Stimulated activated CD8-positive, alpha-beta memory T cell treated with anti-CD3 and anti-CD28 coated beads, Interleukin-4, amount 100 ng/mL, for 24 hours (primary cell): ENCODE measurements at places on chromosomes 4 and X.

DNA sequence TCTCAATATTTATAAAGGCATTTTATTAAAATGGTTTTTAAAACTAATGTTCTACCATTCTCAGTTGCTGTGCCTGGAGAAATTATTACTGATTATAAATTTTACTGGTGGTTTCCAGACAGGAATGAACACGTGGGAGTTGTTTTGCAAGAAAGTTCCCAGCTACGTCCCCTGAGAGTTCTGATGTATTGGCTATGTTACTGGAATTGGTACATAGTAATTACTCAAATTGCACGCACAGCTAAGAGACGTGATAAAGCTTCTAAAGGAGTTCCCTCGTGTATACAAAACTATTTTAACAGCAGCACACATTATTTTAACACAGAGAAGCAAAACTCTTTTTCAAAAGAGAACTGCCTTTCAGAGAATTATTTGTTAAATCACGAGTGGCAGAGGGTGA, 292.2 kb downstream of the NLGN4X start:
- no peak for DNase-seq

- no peak for DNase-seq
Observed at GRCh38 chr4:53889326-53890055, 174.9 kb downstream of the CHIC2 start.

GRCh38 chrX:76183289-76184049, 10.6 kb downstream of the PBDC1 start:
- DNase-seq = no peak

GRCh38 chr4:151238477-151238876, 38.5 kb upstream of the PRSS48 start:
- no peak for DNase-seq

GRCh38 chrX:80879916-80880315, 70.2 kb upstream of the BRWD3 start:
- no peak for DNase-seq

DNA sequence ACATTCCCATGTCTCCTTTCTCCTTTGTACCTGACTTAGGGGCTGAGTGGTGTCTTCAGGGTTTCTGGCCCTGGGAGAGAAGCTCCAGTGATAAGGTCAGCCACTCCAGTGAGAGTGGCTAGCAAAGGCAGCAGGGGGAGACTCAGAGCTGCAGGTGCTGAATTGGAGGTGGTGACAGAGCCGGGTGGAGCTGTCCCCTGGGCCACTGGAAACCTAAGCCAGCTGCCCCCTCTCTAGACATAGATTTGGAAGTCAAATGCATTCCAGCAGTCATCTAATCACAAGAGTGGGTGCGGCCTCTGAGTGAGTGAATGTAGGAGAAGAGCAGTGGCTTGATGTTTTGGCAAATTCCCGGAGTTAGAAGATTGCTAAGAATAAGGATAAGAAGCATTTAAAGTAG, 28.5 kb downstream of the TRIM2 start:
- DNase-seq = no peak

DNA sequence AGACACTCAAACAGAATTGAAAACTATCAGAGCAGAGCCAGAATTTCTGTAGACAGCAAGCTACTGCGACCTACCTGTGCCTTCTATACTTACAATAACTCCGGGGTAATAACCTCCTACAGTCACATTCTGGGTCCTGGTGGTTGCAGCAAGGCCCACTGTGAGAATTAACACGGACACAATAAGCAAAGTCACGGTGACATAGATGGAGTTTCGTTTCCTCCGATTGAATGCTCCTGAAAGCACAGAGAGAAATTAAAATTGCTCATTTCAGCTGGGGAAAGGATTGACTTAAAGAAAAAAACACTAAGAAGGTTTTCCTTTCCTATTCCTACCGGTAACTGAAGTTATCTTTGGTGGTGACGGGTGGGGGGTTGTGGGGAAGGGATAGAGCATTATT, 7.0 kb downstream of the TMEM255A start:
- no peak for DNase-seq

GRCh38 chr4:182738283-182739047, 178.7 kb downstream of the DCTD start:
- DNase-seq = no peak

- no peak for DNase-seq
Observed at GRCh38 chrX:132270699-132271098, 51.5 kb upstream of the RAP2C start.

GRCh38 chr4:604131-604530, 21.2 kb upstream of the PDE6B start:
- no peak for DNase-seq

DNA sequence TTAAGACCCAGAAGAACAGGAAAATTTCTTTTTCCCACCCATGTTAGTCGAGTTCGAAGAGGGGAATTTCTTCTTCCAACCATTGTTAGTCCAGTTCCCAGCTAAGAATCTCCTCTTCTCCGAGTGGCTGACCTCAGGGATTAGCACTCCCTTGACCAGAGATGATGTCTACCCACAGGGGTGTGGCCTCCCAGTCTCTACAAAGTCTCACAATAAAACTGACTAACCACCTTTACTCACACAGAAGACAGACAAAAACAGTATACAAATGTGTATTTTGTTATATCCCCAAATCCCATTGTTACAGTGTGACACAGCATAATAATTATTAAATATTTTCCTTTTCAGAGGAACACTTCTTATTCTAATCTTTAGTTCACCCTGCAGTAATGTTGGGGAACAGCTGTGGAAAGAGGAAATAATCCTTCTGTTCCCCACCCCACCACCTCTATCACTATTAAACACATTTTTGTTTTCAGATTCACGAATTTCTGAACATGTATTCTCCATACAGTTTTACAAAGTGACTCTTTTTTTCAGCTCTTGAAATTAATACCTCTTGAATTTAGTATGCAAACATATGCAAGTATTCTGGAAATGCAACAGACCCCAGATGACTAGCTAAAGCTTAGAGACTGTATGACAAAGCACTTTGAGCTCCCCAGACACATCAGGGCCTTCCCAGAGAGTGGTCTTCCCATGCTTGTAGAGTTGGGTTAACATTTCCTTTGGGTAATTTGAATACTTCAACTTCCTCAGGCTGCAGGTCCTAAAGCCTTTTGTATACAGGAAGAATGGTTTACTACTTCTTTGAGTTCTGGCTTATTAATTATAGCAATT, 62.5 kb upstream of the NFKB1 start:
- DNase-seq = no peak

DNA sequence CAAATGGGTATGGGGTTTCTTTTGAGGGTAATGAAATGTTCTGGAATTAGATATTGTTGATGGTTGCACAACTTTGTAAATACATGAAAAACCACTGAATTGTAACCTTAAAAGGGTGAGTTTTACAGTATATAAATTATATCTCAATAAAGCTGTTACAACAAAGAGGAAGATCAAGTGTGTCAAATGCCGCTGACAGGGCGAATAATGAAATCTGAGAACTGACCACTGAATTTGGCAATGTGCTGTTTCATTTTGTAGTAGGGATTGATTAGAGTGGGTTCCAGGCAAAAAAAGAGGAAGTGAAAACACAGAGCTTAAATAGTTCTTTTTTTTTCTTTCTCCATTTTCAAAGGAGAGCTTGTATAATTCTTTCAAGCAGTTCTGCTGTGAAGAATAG, 161.1 kb upstream of the NAP1L5 start:
- DNase-seq = no peak

GRCh38 chr4:119321921-119322687, at the start of gene FABP2:
Gene FABP2 (minus strand): TSS chr4:119322138. CDS start chr4:119322102, 36 bp downstream.
- no peak for DNase-seq

GRCh38 chrX:13248867-13249486, 70.9 kb downstream of the ATXN3L start:
- DNase-seq = no peak

GRCh38 chrX:2388669-2389068, 112.1 kb downstream of the DHRSX start:
- no peak for DNase-seq

GRCh38 chr4:189979196-189980047, 38.8 kb downstream of the FRG1 start:
- no peak for DNase-seq

DNA sequence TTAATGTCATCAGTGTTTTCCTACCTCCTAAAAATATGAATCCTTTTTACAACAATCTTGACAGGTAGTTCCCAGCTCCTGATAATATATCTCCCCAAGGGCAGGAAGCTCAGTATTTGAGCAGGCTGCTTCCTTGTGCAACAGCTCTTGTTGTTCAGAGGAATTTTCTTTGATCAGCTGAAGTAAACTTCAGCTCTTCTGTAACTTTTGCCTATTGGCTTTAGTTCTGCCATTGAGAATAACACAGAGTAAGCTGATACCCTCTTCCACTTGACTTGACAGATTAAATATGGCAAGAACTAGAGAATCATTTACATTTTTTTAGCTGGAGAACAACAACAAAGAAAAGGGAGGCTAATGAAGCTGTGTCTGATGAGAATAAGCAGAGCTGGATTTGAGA, 75.2 kb downstream of the LUZP4 start:
- DNase-seq = no peak

DNA sequence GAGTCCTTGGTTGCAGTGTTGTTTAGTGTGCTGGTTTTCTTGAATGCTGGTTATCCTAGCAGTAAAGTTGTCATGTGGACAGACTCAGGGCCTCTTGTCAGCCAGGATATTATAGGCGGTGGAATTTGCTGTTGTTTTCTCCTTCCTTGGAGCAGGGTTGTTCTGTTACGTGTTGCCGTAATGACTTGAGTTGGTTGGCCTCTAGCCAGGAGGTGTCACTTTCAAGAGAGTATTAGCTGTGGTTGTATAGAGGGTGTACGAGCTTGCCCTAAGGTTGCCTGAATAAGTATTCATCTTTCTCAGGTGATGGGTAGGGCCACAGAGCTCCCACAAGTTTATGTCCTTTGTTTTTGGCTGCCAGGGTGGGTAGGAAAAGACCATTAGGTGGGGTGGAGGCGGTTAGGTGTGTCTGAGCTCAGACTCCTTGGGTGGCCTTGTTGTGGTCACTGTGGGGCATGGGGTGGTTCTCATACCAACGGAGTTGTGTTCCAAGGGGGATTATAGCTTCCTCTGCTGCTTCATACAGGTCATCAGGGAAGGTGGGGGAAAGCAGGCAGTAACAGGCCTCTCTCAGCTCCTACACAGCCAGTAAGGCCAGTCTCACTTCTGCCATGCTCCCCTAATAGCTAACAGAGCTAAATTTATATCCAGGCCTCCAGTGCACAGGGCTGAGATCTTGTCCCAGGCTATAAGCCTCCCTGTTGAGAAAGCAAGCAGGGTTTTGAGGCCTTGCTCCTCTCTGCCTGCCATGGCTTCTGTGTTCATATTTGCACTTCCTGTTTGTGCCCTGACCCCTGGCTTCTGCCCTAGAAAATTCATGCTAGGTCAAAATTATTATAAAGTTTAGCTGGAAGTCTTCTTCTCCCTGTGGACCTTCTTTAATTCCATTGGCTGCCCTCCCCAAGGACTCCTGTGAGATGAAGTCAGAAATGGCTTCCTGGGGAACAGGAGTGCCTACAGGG, 594.7 kb downstream of the RAPGEF2 start:
- no peak for DNase-seq

- DNase-seq = no peak
Observed at GRCh38 chr4:140995058-140995457, 138.2 kb downstream of the RNF150 start.

GRCh38 chr4:139887962-139888735, 222.5 kb downstream of the MGST2 start:
- no peak for DNase-seq

GRCh38 chr4:80008351-80008750, 64.7 kb downstream of the ANTXR2 start:
- DNase-seq = no peak

DNA sequence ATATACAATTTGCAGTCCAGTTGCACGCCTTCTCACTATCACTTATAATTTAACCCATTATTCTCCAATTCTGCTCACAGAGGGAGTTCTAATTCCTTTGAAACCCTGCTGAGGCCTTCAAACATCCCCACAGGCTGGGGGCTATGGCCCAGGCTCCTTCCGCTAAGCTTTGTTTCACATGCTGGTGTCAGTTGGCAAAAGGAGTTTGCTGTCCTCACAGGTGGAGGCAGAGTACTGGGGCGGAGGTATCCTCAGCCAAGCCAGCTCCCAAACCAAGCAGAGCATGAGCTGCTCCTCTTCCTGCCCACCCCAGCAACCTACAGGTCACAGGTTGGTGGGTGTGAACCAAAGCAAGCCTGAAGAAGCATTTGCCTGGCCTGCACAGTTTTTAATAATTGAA, 21.5 kb downstream of the BTC start:
- no peak for DNase-seq

GRCh38 chr4:25002681-25003080, 28.1 kb downstream of the LGI2 start:
- DNase-seq = no peak

- DNase-seq = no peak
Observed at GRCh38 chrX:12497832-12498591, 293.2 kb upstream of the PRPS2 start.

- DNase-seq = no peak
Observed at GRCh38 chrX:40088299-40088625, 9.5 kb downstream of the BCOR start.

GRCh38 chr4:166546009-166546408, 673.0 kb downstream of the TLL1 start:
- DNase-seq = no peak

DNA sequence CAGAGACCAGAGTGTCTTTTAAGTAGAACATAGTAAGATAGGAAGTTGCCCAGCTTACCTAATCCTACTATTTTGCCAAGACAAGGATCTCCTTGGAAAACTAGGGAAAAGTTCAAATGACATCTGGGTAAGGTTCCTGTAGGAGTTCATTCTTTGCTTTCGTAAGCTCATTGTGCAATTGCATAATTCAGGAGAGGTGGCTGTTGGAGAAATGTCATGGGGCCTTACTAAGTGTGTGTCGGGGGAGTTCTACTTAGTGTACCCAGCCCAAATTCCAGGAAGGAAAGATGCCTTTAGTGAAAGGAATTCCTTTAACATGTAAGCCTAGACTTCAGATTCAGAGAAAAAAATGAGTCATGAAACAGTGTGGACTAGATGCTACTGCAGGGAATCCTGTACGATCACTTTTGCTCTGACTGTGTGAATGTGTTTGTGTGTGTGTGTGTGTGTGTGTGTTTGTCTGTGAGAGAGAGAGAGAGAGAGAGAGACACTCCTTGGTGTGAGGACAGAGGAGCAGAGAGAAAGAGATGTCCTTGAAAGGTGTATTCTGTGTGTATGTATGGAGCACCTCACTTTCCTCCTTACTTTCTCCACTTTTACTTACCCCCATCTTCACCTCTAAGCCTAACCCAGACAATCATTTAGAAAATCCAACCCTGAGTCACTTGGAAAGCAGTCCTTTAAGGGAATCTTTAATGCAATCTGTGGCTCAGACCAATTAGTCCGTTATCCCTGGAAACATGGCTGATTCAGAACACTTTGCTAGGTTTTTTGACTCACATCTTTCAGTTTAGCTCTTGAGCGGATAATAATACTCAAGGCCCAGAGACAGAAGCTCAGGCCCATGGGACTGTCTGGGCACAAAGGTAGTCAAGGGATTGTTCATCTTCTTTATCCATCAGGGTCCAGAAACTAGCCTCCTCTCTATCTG, 114.5 kb upstream of the ACSL4 start:
- no peak for DNase-seq
